NCI-H510A treated with DMSO at 0.1 percent for 48 hours (cell line): ENCODE measurements at places on chromosomes 12 and 14.
A peak's percentile ranks its signal among the peaks of the same experiment; 100 is the strongest.

DNA sequence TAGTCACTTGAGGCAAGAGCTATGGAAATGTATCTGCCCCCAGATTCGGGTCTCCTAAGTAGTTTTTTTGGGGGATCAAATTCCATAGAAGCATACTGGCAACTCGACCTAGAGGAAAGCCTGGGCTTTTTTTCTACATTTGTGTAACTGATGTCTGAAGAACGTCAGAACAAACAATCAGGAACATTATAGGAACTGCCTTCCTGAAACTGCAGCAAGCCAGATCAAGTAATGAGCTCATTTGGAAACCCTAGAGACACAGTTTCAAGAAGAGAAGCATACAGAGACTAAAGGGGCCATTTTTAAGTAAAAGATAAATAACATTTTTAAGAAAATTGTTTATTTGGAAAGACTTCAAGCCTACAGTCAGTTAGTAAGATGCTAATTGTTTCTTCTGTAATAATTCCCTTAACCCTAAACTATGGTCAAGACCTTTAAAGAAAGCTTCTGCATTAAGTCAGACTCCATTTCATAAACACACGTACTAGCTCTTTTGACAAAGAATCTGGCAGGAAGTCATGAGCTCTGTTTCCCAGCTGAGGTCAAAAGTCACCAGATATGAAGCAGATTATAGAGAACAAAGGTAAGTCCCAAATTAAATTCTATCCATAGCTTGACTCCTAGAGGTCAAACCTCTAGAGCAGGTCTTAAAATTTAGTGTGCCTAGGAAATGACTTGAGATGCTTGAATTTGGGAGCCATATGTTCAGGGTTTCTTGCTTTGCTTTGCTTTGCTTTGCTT is 112.8 kb downstream of the EGLN3 start:
- DNase-seq = no peak

DNA sequence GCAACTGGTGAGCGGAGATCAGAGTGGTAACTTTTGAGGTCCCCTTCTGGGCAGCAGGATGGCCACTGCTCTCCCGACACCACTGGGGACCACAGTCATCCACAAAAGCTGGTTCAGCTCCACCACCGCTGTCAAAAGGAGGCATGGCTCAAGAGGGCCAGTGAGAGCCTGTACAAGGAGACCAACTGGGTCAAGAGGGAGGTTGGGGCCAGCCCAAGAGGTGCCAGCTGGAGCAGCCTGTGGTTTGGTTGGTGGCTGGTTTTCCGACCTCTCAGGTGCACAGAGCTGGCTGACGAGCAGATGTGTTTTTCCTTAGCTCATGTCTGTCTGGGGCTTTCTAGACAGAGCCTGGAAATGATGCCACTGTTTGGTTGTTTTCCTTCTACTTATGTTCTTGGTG is 60.1 kb downstream of the ERH start:
- DNase-seq = no peak

GRCh38 chr12:20039562-20039961 is 328.8 kb upstream of the PDE3A start:
- no peak for DNase-seq

- no peak for DNase-seq
Observed at GRCh38 chr12:10341892-10342509, 34.3 kb downstream of the KLRD1 start.

DNA sequence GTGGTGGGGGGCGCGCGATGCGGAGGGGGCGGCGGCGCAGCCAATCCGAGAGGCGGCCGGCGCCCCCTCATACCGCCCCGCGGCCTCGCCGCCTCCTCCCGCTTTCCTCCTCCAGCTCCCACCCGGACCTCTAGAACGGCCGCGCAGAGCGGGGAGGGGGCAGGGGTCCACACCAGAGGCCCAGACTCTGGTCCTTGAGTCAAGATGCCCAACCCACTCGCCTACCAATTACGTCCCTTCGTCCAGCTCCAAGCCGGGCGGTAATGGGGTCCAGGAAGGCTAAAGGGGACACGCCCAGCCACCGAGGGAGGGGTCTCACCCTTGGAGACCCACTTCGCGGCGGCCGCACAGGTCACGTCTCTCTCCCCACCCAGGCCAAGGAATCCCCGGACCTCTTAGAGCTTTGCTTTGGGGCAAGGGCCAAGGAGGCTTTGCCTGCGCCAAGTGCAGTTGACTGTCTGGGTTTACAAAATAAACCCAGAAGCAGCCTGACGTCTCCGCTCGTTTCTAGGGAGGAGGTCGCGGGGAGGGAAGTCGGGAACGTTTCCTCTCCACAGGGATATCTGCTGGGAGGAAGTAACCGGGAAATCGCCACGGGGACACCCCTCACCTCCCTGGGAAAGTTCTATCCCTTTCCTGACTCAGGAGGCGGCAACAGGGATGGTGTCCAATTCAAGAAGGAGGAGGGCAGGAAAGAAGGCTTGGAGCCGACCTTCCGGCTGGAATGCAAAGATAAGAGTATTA is 394 bp upstream of the AMIGO2 start:
- peak; percentile 63 for DNase-seq

DNA sequence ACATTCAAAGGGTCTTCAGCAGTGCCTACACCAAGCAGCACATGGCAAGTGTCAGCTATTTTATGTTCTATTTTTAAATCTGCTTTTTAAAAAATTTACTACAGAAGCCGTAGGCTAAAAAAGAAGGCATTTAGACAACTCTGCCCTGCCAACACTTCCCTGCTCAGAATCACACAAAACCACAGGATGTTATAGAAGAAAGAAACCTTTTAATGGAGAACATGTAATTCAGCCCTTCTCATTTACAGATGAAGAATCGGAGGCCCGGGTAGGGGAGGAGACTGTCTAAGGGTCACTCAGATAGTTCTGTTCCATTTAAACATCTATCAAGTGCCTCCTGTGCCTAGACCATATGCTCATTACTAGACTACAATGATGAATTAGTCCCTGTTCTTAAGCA is 171.8 kb upstream of the NTF3 start:
- no peak for DNase-seq

- DNase-seq = no peak
Observed at GRCh38 chr12:95736631-95737030, 53.9 kb downstream of the NTN4 start.

GRCh38 chr12:101257357-101257756 is 22.5 kb upstream of the UTP20 start:
- no peak for DNase-seq

- DNase-seq = no peak
Observed at GRCh38 chr12:92442782-92443181, 260.0 kb upstream of the PLEKHG7 start.

- peak; percentile 30 for DNase-seq
Observed at GRCh38 chr12:6914246-6914946, at the start of gene ENO2. TSS of gene ENO2 (plus strand) at chr12:6914580. CDS start at chr12:6915833, 1,253 bp downstream.

DNA sequence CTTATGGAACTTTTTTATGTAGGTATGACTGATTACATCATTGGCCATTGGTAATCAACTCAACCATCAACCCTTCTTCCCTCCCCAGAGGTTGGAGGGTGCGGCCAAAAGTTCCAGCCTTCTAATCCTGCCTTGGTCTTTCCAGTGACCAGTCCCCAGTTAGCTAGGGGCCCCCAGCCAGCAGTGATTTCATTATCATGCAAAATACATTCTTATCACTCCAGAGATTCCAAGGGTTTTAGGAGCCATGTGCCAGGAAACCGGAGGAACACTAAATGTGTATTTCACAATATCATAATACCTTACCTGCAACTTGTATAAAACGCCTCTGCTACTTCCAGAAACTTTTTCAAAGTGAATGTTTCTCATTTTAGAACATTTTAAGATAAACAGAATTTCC is 181.5 kb upstream of the PELI2 start:
- no peak for DNase-seq

DNA sequence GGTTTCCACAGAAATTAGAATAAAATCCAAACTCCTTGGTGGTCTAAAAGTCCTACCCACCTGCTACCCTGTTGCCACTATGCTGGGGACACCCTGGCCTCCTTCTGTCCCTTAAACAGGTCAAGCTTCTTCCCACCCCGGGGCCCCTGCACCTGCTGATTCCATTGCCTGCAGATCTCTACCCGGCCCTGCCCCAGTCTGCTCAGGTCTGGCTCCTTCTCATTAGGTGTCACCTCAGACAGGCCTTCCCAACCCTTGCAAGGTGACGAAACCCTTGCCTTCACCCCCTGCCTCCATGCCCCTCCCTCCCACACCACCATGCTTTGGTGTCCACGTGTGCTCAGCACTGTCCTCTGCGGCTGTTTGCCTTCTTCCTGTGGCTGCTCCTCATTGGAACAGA is 170.6 kb downstream of the PIWIL1 start:
- no peak for DNase-seq

- no peak for DNase-seq
Observed at GRCh38 chr14:85165094-85165493, 364.9 kb upstream of the FLRT2 start.

GRCh38 chr12:111407377-111408115 is 1.8 kb downstream of the SH2B3 start:
- no peak for DNase-seq

- DNase-seq = no peak
Observed at GRCh38 chr14:56858422-56858821, 48.1 kb upstream of the OTX2 start.

GRCh38 chr12:25469861-25470260 is 83.2 kb downstream of the LMNTD1 start:
- no peak for DNase-seq

DNA sequence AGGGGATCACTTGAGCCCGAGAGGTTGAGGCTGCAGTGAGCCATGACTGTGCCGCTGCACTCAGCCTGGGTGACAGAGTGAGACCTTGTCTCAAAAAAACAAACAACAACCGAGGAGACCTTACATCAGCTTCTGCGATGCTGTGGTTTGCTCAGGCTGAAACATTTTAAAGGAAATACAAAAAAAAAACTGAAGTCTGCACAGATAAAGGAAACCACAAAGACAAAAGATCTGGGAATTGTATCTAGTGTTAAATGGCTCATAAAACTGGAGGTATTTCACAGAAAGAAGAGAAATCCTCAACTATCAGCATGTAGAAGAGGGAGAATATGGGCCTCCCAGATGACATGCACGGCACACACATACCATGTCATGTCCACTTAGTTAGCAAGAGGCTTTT is 60.3 kb upstream of the VPS33A start:
- no peak for DNase-seq

- peak; percentile 95 for DNase-seq
Observed at GRCh38 chr12:88448337-88448915, 131.8 kb downstream of the KITLG start.

DNA sequence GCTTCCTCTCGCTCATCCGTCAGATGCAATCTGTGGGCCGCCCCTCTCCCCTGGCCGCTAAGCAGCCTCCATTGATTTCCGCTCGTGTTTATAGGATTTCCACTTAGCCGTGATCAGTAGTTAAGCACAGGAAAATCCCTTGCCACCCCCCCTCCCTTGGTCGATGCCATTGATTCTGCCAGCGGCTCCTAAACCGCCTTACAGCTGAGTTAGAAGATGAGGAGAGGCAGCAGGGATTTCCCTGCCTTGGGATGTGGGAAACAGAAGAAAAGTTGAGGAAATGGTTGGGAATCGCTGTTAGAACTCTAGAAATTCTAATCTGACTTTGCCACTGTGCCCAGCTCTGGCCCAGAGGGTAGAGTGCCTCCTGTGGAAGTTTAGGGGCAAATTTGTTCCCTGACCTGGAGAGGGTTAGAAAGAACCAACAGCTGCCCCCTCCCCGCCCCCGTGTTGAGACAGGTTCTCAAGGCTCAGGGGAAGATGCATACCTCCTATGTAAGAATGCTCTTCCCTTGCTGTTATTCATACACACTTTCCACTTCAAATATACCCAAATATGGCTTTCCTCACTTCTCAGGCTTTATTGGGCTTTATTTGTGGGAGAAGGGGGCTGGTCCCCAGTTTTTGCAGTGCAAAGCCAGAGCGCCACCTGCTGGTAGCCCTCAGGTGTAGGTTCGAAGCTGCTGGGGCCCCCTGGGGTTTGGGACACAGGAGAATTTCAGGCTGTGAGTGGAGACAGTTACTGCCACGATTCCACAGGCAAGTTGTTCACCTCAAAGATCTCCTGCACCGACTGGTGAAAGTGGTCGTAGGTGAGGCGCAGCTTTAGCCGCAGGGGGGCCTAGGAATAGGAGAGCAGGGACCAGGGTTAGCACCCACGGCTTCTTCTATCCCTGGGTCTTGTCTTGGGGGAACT is 3.2 kb downstream of the THTPA start:
- peak; percentile 41 for DNase-seq

- DNase-seq = no peak
Observed at GRCh38 chr12:59055204-59055860, 135.0 kb upstream of the LRIG3 start.

GRCh38 chr12:116490471-116490870 is 68.7 kb upstream of the MAP1LC3B2 start:
- DNase-seq = no peak

DNA sequence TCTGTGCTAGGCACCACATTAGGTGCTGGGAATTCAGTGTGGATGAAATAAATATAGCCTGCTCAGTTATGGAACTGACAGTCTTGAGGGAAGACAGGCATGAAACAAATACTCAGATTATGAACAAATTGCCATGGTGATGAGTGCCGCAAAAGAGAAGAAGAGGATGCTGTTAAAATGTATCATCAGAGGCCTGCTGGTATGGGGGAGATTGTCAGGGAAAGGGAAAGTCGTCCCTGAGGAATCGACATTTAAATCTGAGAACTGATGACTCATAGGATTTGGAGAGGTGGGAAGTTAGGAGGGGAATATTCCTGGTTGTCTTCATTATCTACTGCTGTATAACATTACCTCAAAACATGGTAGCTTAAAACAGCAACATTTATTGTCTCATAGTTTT is 42.0 kb downstream of the PPP1R36 start:
- DNase-seq = no peak

DNA sequence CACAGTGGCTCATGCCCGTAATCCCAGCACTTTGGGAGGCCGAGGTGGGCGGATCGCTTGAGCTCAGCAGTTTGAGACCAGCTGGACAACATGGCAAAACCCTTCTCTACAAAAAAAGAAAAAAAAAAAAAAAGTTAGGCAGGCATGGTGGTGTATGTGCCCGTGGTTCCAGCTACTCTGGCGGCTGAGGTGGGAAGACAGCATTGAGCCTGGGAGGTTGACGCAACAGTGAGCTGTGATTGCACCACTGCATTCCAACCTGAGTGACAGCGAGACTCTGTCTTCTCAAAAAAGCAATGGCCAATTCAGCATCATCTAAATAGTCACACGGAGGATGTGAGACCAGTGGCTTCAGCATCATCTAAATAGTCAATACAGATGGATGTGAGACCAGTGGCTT is 10.4 kb upstream of the SAMD4A start:
- DNase-seq = no peak

- no peak for DNase-seq
Observed at GRCh38 chr12:131094831-131095805, 141.4 kb downstream of the ADGRD1 start.

DNA sequence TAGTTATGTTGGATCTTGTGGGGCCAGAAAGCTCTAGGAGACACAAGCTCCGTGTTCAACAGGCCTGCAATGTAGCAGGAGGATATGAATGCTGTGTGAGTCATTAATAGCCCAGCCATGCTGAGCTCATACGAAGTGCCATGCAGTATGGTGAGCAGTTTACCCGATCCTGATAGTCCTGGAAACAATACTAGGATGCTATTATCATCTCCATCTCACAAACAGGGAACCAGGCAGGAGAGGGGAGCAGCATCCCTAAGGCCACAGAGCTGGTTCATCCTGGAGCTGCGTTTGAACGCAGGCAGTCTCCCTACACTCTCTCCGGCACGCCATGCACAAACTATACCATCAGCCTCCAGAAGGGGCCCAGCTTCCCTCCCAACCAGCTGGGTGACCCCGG is 20.5 kb downstream of the TTC7B start:
- no peak for DNase-seq

GRCh38 chr12:19829100-19829853 is 390.0 kb downstream of the AEBP2 start:
- DNase-seq = no peak

GRCh38 chr14:61281948-61282275 is 774 bp upstream of the TMEM30B start:
- DNase-seq = no peak

- no peak for DNase-seq
Observed at GRCh38 chr14:53942970-53943750, 13.5 kb downstream of the BMP4 start.
